ENCODE measurements at places on chromosomes 2 and 18. TPM values are rescaled to one million over a fixed set of nuclear protein-coding genes. Genes with fewer than 3 reads are reported as not detected.

Gene DOK6
- 0.43 TPM for total RNA-seq

Gene ASB18
- not detected for total RNA-seq

Gene SATB2
- total RNA-seq, result 2.2 TPM

Gene ZSWIM2
- total RNA-seq, result 0.39 TPM

Gene OBSL1
- total RNA-seq, result 111 TPM

Gene ASPRV1
- 0.30 TPM for total RNA-seq

Gene THSD7B
- 1.2 TPM for total RNA-seq
